ENCODE measurements at places on chromosomes 1 and 21.

DNA sequence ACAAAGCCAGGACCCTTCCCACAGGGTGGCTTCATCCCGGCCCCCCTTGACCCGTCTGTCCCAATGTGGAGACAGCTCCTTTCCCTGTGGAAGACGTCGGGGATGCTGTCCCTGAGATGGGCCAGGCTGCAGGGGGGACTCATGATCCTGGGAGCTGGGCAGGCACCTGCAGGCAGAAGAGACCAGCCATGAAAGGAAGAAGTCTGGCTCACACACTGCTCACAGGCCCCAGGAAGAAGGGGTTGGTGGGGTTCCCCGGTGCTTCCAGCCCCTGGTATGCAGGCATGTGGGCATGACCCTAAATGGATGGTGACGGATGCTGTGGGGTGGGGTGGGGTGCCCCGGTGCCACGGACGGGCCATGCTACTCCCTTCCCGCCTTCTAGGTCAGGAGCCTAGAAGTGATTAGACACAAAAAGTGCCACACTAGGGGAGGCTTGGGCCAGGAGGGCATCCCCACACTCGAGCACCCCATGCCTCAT lies 8.3 kb downstream of the ACTRT2 start:
- no peak for DNase-seq

- DNase-seq, result no peak
Observed at GRCh38 chr1:75308365-75308764, 174.2 kb downstream of the LHX8 start.

DNA sequence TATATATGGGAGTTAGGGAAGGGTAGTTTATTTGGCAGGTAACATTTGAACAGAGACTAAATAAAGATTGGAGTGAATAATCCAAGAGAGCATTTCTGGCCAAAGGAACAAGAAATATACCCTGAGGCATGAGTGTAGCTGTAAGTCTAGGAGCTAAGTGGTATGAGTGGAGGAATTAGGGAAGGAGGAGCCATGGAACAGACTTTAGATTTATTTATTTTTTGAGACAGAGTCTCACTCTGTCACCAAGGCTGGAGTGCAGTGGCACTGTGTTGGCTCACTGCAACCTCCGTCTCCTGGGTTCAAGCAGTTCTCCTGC lies 18.4 kb downstream of the CAPZA1 start:
- DNase-seq, result no peak

DNA sequence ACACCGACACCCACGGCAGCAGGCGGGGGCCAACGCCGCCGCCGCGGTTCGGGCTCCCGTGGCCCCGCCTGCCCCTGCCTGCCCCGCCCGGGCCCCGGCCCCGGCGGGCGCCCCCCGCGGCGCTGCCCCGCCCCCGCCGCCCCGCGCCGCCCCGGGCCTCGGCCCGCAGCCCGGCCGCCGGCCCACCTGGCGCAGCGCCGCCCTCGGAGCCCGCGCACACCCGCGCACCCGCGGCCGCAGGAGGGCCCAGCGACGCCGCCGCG lies at the start of gene WNT3A:
Gene WNT3A, plus strand, starts transcription at position 213 of the 263 bp plus-strand sequence. CDS start 131 bp downstream, outside the sequence.
- no peak for DNase-seq
